AML-193 (cell line): ENCODE measurements at places on chromosomes 11 and 22.

DNA sequence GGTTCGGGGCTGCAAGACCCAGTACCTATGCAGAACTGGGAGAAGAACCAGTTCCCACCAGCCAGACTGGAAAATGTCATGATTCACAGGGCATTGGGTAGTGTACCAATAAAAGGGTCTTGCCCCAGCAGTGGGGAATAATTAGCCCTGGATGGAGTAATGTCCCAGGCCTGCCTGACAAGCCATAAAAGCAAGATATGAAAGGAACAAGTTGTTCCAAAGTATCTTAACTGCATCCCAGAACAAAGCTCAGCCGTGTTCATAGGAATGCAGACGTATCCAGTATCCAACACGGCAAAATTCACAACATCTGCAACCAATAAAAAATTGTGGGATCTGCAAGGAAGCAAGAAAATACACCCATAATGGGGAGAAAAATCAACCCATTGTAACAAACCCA is 47.9 kb downstream of the ASCL2 start:
- no peak for DNase-seq

DNA sequence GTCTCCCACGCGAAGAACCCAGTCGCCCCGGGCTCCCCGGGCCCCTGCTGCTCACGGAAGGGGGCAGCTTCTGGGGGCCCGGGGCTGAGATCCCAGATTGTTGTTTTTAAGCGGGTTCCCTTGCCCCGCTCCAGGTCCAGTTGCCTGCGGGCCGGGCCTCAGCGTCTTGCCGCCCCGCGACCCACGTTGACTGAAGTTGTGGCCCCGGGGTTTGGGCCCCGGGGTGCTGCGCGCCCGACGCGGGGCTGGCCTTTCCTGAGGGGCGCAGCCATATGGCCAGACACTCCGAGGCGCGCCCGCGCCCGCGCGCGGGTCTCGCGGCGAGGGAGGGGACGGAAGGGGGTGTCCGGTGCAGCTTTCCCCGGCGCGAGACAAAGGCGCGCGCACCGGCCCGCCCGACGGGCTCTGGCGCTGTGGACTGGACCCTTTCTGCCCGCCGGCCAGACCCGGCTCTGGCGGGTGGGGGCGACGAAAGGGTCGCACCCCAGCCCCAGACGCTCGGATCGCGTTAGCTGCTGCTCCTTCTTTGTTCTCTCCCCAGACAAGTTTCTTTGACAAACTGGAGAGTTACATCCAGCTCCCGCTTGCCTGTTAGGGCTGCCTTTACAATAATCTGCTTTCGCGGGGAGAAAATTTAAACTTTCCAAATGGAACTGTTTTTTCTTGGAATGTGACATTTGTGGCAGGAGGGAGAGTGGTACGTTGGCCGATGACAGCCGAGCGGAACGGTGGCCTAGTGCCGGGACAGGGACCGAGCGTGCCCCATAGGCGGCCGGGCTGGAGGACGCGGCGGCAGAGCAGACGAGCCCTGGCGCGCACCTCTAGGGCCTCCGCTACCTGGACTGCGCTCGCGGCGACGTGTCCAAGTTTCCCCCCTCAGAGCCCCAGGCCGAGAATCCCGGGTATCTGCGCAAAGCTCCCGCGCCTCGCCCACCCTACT is 716 bp downstream of the AMOTL1 start:
- DNase-seq, result peak; percentile 11

DNA sequence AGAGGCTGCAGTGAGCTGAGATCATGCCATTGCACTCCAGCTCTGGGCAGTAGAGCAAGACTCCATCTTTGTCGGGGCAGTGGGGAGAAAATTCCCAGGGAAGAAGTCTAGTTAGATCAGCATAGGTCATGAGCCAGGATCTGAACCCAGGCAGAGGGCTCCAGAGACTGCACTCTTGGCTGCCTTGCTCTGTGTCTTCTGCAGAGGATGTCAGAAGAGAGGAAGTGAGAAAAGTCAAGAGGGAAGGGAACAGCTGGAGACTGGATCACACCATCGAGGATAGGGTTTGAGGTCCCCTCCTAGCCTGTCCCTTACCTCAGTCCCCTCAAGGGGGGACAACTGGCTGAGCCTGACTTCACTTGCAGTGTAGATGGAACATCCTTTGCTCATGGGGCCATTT is 5.8 kb downstream of the MYOD1 start:
- DNase-seq, result no peak

- no peak for DNase-seq
Observed at GRCh38 chr11:115515647-115516395, 11.6 kb upstream of the CADM1 start.

- no peak for DNase-seq
Observed at GRCh38 chr11:37404231-37404630, 806.2 kb upstream of the RAG2 start.

DNA sequence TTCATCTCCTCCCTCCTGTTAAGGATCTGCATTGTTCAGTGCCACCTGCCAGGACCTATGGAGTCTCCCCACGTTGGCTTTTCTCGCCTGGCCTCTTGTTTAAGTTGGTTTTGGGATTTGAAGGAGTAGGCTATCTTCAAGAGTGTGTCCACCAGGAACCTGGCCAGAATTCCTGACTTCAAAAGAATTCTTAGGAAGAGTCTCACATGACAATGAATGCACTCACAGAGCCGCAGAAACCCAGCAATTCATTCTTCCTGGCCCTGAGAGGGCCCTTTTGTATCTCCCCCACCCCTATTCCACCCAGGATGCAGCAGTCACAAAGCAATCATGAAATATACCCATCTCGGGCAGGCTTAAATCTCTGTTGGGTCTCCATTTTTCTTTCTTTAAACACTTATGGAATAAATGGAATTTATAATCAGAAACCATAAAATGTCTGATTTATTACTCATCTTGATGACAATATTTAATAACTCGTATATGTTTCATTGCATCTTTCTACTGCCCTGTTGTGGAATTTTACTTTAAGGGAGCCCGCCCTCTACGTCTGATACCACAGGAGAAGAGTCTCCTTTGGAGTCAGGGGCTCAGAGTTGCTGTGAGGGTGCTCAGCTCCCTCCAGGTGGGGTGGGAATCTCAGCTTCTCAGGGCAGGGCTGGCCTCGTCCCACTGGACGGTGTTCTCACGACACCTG is 507.0 kb downstream of the NTM start:
- no peak for DNase-seq

DNA sequence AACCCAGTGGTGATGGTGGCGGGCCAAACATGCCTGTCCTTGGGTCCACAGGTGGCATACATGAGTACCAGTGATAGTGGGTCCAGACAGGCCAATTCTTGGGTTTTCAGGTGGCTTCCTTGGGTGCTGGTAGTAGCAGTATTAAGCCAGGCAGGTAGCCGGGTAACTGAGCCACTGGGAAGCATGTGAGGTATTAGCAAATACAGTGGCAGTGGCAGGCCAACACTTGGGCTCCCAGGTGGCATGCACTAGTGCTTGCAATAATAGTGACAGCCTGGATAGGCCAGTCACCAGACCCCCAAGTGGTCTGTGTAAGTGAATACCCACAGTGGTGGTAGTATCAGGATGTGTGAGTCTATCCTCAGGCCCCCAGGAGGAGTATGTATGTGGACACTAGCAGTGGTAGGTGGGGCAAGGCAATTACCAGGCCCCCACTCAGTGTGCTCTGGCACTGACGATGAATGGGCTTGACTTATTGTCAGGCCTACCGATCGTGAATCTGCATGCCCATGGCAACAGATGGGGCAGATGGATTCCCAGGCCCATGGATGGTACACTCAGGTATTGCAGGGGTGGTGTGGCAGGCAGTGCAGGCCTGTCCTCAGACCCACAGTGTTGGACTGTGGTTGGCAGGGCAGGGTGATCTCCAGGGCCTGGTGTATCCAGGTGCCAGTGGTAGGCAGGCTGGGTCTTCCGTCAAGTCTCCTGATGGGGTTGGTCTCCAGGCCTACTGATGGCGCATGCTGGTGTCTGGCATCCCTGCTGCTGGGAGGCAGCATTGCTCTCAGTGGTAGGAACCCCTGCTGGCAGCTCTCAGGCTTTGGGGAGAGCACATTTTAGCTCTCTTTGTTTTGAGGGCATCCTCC is 840.7 kb downstream of the FAM181B start:
- no peak for DNase-seq

DNA sequence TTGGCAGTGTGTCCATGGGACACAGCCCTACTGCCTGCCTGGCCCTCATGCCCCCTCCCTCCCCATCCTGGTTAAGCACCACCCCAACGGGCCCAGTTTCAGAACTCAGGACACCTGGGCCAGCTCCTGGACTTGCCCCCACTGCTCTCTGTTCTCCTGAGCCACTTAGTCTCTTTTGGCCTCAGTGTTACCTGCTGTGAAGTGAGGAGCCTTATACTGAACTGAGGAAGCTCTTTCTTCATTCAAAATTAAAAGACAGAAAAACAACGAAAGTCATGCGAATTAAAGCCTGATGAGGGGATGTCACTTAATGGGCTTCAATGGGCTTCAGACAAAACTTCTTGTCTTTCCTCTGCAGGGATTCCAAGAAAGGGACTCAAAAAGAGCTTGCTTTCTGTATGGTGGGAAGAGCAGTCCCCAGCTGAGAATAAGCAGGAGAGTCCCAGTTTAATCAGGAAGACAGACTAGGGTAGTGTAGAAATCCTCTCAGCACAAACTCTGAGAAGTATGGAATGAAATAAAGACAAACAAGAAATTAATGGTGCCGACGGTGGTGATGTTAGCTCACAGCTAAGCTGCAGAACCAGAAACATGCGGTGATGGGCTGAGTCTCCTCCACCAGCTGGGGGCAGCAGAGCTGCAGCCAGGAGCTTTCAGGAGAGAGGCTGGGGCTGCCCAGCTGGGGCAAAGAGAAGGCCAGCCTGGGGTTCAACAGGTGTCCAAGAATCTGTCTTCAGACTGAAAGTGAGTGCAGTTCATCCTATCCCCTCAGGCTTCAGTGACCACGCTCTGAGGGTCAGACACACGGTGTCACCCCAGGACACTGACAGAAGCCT is 101.0 kb downstream of the GGTLC2 start:
- no peak for DNase-seq

GRCh38 chr11:12905435-12905834 is 103.7 kb upstream of the RASSF10 start:
- DNase-seq, result no peak

GRCh38 chr11:113697756-113698407 is 8.2 kb downstream of the TMPRSS5 start:
- DNase-seq, result no peak

GRCh38 chr11:71917646-71918140 is 10.7 kb downstream of the XNDC1N start:
- DNase-seq, result no peak

DNA sequence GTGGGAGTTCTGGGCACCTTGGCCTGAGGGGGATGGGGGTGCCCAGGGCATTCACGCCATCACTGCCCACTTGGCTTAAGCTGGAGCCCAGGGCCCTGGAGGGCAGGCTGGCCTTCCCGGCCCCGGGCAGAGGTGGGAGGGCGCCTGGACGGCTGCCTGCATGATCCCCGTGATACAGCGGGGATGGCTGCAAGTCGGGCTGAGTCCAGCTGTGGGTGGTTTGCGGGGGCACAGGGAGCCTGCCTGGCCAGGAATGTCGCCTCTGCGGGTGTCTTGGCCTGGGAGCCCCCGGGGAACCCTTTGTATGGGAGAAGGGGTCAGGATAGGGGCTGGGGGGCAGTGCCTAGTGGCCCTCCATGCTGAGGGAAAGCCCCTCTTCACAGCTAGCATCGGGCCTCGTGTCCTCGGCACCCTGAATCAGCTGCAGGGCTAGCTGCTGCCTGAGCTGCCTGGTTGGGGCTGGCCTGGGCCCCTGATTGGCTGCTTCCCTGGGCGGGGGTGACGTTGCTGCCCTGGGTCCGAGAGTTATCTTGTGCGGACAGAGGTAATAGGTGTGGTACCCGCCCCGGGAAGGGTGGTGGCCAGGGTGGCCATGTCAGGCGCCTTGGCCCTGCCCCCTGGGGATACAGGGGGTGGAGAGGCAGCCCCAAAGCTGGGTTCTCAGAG is 8.3 kb downstream of the BRSK2 start:
- DNase-seq, result no peak

DNA sequence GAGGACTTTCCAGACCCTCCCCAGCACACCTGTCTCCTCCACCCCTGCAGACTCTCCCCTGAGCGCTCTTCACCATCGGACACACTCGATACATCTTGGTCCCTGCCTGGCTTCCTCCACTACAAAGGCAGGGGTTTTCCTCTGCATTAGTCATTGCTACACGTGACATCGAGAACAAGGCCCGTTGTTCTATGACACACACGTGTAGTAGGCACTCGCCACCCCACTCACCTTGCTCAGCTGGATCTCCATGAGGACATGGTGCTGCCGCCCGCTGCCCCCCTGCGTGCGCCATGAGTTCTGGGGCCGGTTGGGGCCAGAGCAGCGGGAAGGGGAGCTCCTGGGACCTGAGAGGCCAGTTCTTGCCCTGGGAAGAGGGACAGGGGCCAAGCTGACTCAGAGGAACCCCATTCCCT is 16.7 kb downstream of the ATG2A start:
- DNase-seq, result no peak

DNA sequence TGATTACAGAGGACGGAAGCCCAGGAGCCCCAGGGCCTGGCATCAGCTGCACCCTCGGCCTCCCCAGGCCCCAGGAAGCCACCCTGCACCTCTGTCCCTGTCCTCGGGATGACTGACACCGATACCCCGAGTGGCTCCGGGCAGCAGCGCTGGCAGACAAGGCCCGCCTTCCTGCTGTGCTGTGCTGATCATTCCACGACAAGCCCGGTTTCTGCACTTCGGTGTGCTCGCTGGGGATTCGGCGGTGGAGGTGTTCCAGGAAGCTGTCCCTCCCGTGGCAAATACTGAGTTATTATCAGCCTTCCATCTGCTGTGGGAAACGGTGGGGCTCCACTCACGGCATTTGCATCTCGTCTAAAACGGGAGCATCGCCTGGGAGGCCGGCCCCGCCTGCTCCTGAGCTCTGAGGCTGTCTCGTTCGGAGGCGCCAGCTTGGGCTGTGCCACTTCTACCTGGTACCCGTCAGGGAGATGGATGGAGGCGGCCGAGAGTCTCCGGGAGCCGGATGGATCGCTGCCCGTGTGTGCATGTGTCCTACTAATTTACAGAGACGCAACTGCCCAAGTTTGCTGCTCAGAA is 506.1 kb downstream of the BRD1 start:
- no peak for DNase-seq

GRCh38 chr22:19109198-19110063 is 12.8 kb downstream of the DGCR2 start:
- peak; percentile 98 for DNase-seq

GRCh38 chr11:130513132-130513531 is 64.7 kb downstream of the ADAMTS15 start:
- DNase-seq, result no peak
